ENCODE measurements at places on chromosomes 4 and X.

GRCh38 chrX:141180851-141181250 lies 3.9 kb upstream of the LDOC1 start:
- no peak for DNase-seq

DNA sequence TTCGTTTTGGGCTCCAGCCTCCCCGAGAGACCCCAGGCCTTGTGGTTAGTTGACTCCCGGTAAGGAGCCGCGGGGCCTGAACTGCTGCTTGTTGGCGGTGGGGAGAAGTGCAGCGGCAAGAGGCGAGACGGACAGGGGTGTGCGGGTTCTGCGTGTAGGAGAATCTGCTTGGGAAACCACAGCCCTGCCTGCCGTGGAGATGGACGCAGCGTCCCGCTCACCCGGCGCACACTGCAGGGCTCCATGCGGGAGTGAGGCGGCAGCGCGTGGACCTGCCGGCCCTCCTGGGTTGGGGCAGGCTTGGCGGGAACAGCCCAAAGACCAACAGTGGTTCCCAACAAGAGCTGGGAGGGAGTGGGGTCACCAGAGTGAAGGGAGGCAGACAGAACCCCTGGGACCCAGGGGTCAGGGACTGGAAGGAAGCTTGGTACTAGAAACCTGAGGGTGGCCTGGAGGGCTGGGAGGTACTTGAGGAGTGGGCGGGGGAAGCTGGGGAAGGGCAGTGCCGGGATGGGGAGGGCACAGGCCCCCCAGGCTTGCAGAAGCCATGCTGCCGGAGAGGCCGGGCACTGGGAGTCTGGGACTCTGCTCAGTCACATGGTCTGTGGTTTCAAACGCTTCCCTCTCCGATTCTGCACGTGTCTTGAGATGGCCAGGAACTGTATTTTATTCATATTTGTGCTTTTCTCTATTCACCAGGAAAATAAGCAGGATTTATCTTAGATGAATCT lies 70.8 kb downstream of the RGS12 start:
- no peak for DNase-seq

DNA sequence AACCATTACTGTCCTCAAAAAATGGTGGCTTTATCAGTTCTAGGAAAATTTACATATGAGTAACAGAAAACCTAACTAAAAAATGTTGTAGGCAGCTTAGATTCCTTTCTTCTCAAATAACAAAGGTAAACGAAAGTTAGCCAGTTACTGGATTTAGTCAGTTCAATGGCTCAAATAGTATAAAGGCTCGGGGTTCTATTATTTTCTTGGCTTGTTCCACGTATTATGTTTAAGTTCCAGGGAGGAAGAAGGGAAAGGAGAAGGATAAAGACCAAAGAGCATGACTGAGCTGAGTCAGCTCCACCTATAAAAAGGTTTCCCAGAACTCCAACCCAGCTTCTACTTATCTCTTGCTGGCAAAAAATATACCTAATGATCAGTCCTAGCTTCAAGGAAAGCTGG lies 41.0 kb upstream of the MAB21L2 start:
- DNase-seq, result no peak

- no peak for DNase-seq
Observed at GRCh38 chr4:153927451-153927850, 138.6 kb upstream of the SFRP2 start.

GRCh38 chr4:76090241-76090691 lies 15.8 kb downstream of the ART3 start:
- DNase-seq, result no peak

DNA sequence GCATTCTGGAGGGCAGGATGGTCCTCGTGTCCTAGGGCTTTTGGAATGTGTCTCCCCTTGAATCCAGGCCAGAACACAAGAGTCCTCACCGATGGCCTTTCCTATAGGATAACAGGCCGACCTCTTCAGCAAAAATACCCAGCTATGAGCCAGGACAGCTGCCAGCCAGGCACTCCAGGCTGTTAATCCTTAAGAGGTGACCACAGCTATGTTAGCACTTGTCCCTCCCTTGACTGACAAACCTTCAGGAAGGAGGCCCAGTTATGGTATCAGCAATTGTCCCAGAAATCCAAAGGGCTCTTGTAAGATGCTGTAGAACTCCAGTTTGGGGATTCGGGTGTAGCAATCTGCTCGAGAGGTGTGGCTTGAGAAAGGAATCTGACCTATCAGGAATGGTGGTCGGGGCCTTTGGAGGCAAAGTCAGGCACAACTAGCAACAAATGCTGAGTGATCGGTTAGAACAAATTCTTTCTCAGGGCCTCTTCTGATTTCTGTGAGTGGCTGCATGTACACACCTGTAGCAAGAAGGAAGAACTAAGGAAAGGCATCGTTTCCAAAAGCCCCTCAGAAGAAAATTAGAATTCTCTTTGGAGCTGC lies 54.6 kb downstream of the PTCHD1 start:
- no peak for DNase-seq

DNA sequence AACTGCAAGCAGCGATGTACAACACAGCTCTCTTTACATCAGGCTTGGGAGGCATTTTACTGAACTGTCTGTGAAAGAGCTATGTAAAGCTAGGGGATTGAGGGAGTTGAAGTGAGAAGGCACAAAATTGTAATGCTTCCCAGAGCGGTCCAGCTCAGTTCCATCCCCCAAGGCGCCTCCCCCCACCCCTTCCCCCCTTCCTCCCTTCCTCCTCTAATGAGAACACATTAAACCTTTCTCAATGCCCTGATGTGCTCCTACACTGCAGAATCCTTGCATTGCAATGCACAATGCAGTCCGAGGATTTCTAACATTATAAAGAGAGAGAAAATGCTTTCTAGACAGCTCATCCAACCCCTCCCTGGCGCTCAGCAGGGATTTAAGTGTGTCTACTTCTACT lies 73.9 kb downstream of the CXXC4 start:
- no peak for DNase-seq

GRCh38 chrX:44428989-44429627 lies 85.6 kb upstream of the EFHC2 start:
- DNase-seq, result no peak
